ENCODE measurements at places on chromosomes 1 and 21.

DNA sequence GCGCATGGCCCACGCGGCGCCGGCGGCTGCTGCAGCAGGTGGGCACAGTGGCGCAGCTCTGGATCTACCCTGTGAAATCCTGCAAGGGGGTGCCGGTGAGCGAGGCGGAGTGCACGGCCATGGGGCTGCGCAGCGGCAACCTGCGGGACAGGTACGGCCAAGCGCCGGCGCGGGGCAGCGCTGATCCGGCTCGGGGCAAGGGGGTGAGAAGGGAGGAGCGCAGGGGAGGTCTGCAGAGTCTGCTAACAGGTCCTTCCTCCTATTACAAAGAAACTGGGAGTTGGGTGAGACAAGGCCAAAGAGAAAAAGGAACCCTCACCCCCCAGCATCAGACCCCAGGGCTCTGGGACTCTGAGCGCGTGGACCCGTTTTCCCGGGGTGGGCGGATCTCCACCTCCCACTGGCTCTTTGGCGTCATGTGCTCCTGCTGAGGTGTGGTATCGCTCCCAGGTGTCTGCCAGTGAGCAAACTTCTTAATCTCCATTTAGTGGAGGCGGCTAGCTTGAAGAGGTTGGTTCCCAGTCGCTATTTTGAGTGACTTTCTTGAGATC lies 431 bp downstream of the MTARC1 start:
- no peak for DNase-seq

GRCh38 chr21:31659536-31660258 lies at the start of gene SOD1:
Gene SOD1 (plus strand): TSS chr21:31659693. CDS start chr21:31659770, 77 bp downstream.
- DNase-seq, result peak; percentile 82

GRCh38 chr1:244371242-244372141 lies 80.2 kb downstream of the ADSS2 start:
- DNase-seq, result no peak

- no peak for DNase-seq
These were observed 683 bp upstream of the EFNA4 start for GRCh38 chr1:155062702-155063411.

DNA sequence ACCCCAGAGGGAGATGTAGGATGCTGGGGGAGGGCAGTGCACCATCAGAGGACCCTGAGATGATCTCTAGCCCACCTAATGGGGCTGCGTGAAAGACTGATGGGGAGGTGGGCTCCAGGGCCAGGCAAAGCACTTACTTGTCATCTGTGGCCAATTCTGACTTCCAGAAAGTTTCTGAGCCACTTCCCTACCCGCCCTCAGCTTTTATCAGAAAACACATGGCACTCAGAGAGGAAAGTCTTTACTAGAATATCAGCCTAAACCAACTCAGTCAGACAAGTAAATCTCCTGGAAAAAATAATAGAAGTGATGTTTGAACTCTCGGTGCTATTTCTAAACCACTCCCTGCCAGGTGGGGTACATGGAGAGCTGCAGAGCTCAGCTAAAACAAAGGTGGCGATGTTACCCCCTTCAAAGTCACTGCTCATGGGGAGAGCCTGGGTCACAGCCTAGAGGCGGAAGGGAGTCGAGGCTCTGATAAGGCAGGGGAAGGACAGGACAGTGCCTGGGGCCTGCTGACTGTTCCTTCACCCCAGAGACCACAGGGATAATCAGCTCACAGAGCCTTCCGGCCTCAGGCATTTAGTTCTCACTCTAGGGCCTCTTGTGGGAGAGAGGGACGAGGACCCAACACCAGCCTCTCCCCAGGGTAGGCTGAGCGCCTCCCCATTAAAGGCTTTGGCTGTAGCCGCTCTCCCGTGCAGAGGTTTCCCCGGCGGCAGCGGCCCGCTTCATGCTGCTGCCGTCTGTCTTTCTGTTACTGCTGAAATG lies 14.2 kb downstream of the SMIM12 start:
- DNase-seq, result no peak

GRCh38 chr1:211327346-211327921 lies 801 bp downstream of the TRAF5 start:
- DNase-seq, result peak; percentile 36

DNA sequence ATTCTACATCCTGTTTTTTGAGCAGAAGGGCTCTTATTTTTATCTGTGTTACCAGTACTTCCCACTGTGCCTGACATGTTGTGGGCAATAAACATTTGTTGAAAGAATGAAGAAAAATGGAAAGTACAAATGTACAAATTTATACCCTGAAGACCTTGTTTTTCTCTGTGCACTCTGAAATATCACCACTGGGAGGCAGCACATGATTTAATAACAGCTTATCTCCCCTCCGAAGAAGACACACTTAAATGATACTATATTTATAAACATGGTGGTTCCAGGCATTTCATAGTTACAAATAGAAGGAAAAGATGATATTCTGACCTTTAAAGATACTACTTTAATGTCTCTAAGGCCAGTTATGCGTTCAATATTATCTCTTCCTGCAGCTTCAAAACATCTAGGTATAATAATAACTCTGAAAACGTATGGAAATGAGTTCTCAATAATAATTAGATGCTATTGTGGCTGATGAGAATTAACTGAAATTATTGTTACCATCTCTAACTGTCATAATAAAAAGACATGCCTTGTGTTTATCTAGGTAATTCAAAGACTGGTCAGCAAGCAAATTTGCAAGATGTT lies 12.8 kb downstream of the DYNLT5 start:
- no peak for DNase-seq

GRCh38 chr1:26500488-26501175 lies 28.4 kb downstream of the HMGN2 start:
- DNase-seq, result peak; percentile 47

All from GM04504 (cell line).